ENCODE measurements at places on chromosomes 2 and 18. TPM values are rescaled to one million over a fixed set of nuclear protein-coding genes. Genes with fewer than 3 reads are reported as not detected.

DNA sequence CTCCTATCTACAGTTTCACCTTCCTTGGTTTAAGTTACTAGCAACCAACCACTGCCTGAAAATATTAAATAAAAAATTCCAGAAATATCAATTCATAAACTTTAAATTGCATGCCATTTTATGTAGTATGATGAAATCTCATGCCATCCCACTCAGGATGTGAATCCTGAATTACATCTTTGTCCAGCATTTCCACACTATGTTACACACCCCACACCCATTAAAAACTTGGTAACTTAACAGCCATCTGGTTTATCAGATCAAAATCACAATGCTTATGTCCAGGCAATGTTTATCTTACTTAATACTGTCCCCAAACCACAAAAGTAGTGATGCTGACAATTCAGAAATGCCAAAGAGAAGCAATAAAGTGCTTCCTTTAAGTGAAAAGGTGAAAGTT is 21.6 kb downstream of the CUL3 start:
- H3K4me1 ChIP-seq, result no peaks in the 10 kb centered on the region
- H3K27me3 ChIP-seq, result no peaks in the 10 kb centered on the region
- H3K36me3 ChIP-seq, result no peaks in the 10 kb centered on the region
- no peak overlapping the region for H3K4me3 ChIP-seq

- H3K27ac ChIP-seq, result no peak overlapping the region
- no peaks in the 10 kb centered on the region for H3K27me3 ChIP-seq
- peaks cover 5% of the 10 kb centered on the region for H3K4me1 ChIP-seq
- H3K4me3 ChIP-seq, result no peak overlapping the region
- no peak for DNase-seq
Measured at GRCh38 chr18:595068-595467, 1.7 kb upstream of the CLUL1 start.

GRCh38 chr2:107419191-107419590 is 407.5 kb upstream of the RGPD4 start:
- H3K4me1 ChIP-seq, result no peaks in the 10 kb centered on the region
- DNase-seq, result no peak
- no peak overlapping the region for H3K27ac ChIP-seq
- H3K4me3 ChIP-seq, result no peak overlapping the region
- H3K36me3 ChIP-seq, result no peaks in the 10 kb centered on the region

- no peak for DNase-seq
- H3K4me3 ChIP-seq, result no peak overlapping the region
Measured at GRCh38 chr2:10792001-10792634, 20.5 kb downstream of the PDIA6 start.

- H3K4me1 ChIP-seq, result no peaks in the 10 kb centered on the region
- no peak overlapping the region for H3K4me3 ChIP-seq
- H3K27ac ChIP-seq, result no peak overlapping the region
- H3K36me3 ChIP-seq, result no peaks in the 10 kb centered on the region
- H3K27me3 ChIP-seq, result no peaks in the 10 kb centered on the region
Measured at GRCh38 chr2:71863396-71863795, 284.3 kb downstream of the CYP26B1 start.

- H3K4me1 ChIP-seq, result no peaks in the 10 kb centered on the region
- H3K27me3 ChIP-seq, result peaks cover 15% of the 10 kb centered on the region
- no peak overlapping the region for H3K4me3 ChIP-seq
- H3K36me3 ChIP-seq, result no peaks in the 10 kb centered on the region
Measured at GRCh38 chr2:26559556-26559955, 81.6 kb downstream of the CIB4 start.

DNA sequence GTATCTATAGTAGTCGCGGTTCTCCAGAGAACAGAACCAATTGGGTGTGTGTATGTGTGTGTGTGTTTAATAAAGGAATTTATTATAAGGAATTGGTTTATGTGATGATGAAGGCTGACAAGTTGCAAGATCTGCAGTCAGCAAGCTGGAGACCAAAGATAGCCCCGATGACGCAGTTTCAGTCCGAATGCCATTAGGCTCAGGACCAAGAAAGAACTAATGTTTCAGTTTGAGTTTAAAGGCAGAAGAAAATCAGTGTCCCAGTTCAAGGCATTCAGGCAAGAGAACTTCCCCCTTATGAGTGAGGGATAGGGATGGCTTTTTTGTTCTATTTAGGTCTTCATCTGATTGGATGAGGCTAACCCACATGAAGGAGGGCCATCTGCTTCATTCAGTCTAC is 221.6 kb downstream of the HNMT start:
- no peak overlapping the region for H3K4me3 ChIP-seq
- H3K27ac ChIP-seq, result no peak overlapping the region
- no peaks in the 10 kb centered on the region for H3K27me3 ChIP-seq
- H3K4me1 ChIP-seq, result peaks cover 5% of the 10 kb centered on the region
- no peak for DNase-seq

- no peaks in the 10 kb centered on the region for H3K36me3 ChIP-seq
- H3K4me1 ChIP-seq, result peaks cover 2% of the 10 kb centered on the region
- H3K27me3 ChIP-seq, result no peaks in the 10 kb centered on the region
- no peak overlapping the region for H3K4me3 ChIP-seq
- no peak overlapping the region for H3K27ac ChIP-seq
- DNase-seq, result no peak
Measured at GRCh38 chr2:223104336-223105132, 52.5 kb downstream of the KCNE4 start.

DNA sequence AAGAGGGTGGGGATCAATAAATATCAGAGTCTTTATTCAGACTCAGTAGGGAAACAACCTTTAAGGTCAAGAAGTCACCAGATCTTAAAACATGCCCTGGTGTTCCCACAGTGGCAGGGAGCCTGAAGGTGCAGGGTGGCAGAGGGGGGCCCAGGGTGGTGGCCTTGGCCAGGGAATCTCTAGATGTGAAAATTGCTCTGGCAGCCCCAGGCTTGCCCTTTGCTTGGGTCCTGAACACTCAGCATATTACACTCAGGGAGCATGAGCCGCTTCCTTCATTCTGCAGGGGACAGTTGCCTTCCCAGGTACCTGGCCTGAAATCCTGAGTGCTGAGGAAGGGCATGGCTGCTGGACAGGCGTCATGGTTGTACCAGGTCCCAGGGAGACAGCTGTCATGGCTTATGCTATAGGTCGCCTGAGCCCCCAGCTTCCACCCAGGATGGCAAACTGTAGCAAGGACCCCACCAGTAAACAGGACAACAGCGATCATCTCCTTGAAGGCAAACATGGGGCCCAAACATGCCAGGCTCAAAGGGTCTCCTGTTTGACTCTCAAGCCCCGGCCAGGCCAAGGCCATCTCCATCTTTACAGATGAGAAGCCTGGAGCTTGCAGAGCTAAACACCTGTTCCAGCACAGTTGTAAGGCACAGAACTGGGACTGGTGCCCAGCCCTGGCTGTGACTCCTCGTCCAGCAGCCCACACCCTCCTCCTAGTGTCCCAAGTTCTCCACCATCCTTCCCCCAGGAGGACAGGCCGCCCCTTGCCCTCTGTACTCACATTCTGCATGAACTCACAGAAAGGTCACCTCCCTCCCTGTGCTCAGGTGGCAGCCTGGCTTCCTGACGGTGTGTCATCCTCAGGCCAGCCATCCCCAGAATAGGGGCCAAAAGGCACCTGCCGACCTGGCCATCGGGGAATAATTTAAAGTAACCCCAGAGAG is 14.6 kb downstream of the ABCG8 start:
- H3K27ac ChIP-seq, result no peak overlapping the region
- no peaks in the 10 kb centered on the region for H3K27me3 ChIP-seq
- no peak overlapping the region for H3K4me3 ChIP-seq
- DNase-seq, result no peak

GRCh38 chr2:156864325-156864724 is 393.2 kb upstream of the GALNT5 start:
- H3K4me3 ChIP-seq, result no peak overlapping the region
- H3K27ac ChIP-seq, result no peak overlapping the region
- DNase-seq, result no peak
- no peaks in the 10 kb centered on the region for H3K36me3 ChIP-seq
- H3K4me1 ChIP-seq, result no peaks in the 10 kb centered on the region

- H3K27ac ChIP-seq, result no peak overlapping the region
- DNase-seq, result no peak
- no peaks in the 10 kb centered on the region for H3K27me3 ChIP-seq
Measured at GRCh38 chr2:131835621-131836091, 308.0 kb downstream of the CCDC74A start.

DNA sequence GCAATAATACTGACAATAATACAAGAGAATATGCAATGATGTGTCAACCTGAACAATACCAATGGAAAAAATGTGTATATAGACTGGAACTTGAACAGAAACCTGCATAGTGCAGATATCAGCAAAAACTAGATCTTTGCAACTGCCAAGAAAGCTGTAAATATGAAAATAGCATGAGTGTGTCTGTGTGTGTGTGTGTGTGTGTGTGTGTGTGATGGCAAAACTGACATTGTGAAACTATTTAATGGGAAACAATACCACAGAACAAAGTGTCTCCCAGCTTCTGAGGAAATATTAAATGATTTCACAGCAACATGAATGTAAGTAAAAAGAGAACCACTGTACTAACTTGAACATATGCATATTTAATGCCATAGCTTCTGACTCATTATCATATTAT is 558.2 kb upstream of the LINC00305 start:
- no peaks in the 10 kb centered on the region for H3K4me1 ChIP-seq
- no peaks in the 10 kb centered on the region for H3K36me3 ChIP-seq
- H3K27ac ChIP-seq, result no peak overlapping the region
- no peak for DNase-seq
- no peaks in the 10 kb centered on the region for H3K27me3 ChIP-seq

Gene CRYGD
- 7.1 TPM for polyA plus RNA-seq

Gene CCDC85A
- 0.14 TPM for polyA plus RNA-seq

Gene TMEM200C
- polyA plus RNA-seq, result 3.4 TPM

Gene PDE6D
- polyA plus RNA-seq, result 44.0 TPM

Gene CNDP1
- polyA plus RNA-seq, result 0.09 TPM

Gene PRLH
- polyA plus RNA-seq, result not detected

Gene ADAM17
- polyA plus RNA-seq, result 4.2 TPM

Gene RRM2
- 37.7 TPM for polyA plus RNA-seq

Gene THADA
- 20.9 TPM for polyA plus RNA-seq

Gene ALK
- 0.08 TPM for polyA plus RNA-seq

All from H1 (cell line).